ENCODE measurements at places on chromosomes 3 and 15. TPM values are rescaled to one million over a fixed set of nuclear protein-coding genes. Genes with fewer than 3 reads are reported as not detected.

CDHR4 gene
- not detected for total RNA-seq

GRCh38 chr3:119595639-119596334 is 1.9 kb upstream of the PLA1A start:
- DNase-seq, result no peak

DNA sequence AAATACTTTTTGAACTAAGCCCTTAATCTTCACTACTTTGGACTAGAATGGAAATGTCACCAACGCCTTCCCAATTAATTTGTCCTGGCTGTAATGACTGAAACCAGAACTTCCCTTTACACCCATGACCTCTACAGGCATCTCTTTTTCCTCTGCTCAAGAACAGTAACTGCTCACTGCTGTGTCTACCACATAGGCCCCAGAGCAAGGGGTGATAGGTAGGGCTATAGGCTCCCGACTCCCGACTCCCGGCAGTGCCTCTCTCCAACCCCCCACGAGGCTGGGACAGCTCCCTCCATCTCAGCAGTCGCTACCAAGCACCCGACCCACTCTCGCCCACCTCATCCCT is 384 bp upstream of the LEKR1 start:
- DNase-seq, result no peak

GOLGA8N gene
- 0.45 TPM for total RNA-seq

- DNase-seq, result peak; percentile 51
Measured at GRCh38 chr3:159796744-159797143, 191.9 kb upstream of the IL12A start.

DNA sequence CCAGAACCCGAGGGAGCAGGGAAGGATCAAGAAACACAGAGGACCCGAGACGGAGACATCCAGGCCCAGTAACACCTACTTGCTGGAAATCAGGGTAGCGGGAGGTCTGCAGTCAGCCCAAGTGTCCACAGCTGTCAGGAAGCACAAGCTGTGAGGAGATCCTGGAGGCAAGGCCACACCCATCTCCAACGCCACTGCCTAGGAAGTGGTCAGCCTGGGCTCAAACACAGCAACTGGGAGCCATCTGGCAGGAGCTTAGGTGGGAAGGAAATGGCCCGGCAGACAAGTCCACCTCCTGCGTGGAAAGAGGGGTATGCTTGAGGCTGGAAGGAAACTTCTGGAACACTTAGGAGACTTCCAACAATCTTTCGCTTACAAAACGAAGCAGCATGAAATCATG is 407.1 kb downstream of the VPS13C start:
- peak; percentile 12 for DNase-seq

CFAP161 gene
- total RNA-seq, result 0.25 TPM

DNA sequence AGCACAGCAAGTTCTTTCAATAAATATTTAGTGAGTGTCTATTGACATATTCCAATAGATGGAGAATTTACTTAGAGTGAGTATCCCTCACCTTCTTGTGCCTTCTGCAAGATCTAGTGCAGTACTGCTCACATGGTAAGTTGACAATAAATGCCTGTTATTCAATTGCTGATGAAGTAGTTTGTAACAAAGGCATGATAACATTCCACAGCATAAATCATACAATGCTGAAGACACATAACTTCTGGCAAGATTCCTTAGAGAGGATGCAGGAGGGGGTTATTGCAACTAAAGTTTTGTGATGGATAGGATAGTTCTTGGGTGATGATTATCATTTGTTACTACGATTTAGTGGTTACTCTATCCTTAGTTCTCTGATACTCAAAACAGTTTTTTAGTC is 112.2 kb upstream of the RBMS3 start:
- no peak for DNase-seq

- DNase-seq, result peak; percentile 78
Measured at GRCh38 chr3:110881069-110881468, 190.5 kb upstream of the NECTIN3 start.

DNA sequence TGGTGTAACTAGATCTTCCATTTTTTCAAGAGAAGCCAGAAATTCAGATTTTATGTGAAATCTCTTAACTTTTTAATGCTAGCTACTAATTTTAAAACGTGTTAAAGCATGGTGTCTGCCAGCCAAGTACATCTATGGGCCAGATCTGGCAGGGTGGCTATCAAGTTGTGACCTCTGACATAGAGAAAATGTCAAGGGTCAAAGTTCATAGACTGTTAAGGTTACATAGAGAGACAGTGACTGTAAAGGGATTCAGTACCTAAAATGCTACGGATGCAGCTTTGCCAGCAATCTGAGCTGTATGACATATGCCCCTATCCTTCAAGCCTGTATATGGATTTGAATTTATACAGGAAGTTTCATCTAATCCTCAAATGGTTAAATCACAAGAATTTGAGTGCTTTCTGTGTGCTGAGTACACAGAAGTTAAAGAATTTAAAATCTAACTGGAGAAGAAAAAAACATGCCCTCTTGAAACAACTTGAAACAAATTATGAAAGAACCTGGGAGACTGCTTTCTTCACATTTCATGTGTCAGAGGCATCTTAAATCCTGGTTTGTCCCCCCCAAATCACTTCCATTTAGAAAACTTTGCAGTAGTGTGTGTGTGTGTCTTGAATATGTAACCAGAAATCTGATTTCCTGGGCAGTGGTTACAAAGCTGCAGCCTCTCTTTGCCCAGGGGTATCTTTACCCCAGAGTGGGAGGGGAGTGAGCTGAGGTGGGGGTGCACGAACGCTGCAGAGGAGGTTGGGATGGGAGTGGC is 895 bp upstream of the ARHGAP31 start:
- no peak for DNase-seq

All from H4 (cell line).